Endothelial cell (in vitro differentiated cells): ENCODE measurements at places on chromosomes 7 and 10.

DNA sequence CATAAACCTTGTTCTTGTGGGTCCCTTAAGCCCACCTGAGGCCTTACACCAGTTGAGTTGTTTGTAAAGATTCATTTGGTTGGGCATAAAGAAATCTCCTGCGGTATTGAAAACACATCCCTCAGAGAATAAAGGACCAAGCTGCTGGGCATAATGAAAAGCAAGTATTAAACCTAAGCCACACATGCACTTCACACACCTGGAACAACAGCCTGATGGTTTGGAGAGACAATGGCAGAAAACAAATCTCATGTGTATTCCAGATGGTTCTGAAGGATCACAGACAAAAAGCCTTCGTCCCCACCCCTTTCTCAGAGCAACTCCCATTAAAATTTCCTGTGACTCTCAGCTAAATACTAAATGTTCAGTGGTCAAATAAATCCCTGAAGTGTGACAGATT, 44.2 kb downstream of the FEZF1 start:
- no peak for DNase-seq

GRCh38 chr10:18334116-18334867, 194.1 kb downstream of the CACNB2 start:
- DNase-seq = no peak

- no peak for DNase-seq
These were observed 22.2 kb downstream of the PARD3 start for GRCh38 chr10:34792881-34793280.

DNA sequence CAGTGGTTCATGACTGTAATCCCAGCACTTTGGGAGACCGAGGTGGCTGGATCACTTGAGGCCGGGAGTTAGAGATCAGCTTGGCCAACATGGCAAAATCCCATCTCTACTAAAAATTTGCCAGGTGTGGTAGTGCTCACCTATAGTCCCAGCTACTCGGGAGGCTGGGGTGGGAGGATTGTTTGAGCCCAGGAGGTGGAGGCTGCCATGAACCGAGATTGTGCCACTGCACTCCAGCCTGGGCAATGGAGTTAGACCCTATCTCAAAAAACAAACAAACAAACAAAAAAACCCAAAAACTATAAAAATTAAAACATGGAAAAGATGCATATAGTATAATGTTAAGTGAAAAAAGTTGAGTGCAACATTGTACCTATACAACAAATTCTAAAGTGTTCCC, 81.4 kb downstream of the AKR1D1 start:
- no peak for DNase-seq

DNA sequence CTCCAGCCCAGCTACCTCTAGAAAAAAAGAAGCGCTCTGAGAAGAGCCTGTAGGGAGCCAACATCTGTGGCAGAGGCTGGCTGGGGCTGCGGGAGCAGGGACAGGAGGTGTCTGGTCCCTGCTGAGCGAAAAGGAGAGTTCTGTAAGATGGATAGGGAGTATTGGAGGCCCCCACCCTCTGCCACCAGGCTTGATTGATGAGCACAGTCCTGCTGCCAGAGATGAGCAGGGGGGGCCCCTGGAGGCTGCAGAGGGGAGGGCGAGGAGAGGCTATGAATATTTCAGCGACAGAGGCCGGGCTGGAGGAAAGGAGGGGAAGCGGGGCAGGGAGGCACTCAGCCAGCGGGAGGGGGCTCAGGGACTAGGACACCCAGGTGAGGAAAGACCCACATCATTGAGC, 44.5 kb upstream of the HSPB1 start:
- no peak for DNase-seq

GRCh38 chr7:23067271-23067670, 38.3 kb upstream of the KLHL7 start:
- DNase-seq = no peak

- no peak for DNase-seq
These were observed 2.5 kb upstream of the P4HA1 start for GRCh38 chr10:73099141-73099540.

DNA sequence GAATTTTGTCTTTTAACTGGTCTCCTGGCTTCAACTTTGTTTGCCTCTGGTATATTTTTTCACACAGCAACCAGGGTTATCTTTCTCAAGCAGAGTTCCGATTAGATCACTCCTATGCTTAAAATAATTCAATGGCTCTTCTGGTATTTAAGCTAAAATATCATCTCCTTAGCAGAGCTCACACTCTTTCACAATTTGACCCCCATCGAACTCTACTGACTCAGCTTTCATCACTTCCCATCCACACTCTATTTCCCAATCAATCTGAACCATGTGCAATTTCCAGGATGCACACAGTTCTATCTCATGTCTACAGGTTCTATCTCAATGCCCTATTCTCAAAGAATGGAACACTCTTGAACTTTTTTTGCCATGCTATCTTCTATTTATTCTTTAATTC, 809.5 kb downstream of the GRID1 start:
- DNase-seq = no peak

DNA sequence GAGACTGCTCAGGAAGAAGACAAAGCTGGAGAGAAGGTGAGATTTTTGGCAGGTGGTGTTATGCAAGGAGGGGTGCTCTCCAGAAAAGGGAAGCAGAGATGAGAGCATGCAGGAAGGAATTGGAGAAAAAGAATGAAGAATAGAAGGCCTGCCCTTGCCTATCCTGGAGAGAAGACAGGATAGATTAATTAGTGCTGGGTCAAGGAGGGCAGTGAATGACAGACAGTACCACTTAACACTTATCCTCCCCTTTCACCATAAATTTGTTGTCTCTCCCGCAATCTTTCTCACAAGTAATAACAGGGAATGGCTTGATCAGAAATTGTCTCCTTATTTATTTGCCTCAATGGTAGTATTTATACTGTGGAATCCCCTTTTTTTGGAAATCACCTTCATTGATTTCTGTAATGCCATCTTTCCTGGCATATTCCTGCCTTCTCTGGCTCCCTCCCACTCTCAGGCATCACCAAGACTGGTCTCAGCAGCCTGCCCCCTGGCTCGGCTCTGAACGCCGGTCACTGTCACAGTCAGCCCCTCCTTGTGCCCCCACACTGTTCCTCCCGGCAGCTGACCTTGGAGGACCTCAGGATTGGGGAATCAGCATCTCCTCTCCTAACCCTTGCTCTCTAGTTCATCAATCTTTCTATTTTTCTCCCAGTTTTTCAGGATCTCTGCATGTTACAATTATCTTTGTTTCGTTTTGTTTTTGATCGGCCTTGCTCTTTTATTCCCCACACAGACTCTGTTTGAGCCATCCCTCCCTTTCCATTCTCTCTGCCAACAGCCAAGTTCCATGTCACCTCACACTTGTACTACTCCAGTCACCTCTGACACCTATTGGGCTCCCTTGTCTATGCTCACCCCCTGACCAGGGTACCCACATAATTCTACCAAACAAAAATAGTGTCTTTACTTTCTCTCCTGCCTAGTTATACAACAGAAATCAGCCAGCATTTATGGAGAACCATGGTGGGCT, 294.2 kb downstream of the PLXDC2 start:
- DNase-seq = no peak

- no peak for DNase-seq
These were observed 48.6 kb downstream of the CUL1 start for GRCh38 chr7:148747274-148747673.

DNA sequence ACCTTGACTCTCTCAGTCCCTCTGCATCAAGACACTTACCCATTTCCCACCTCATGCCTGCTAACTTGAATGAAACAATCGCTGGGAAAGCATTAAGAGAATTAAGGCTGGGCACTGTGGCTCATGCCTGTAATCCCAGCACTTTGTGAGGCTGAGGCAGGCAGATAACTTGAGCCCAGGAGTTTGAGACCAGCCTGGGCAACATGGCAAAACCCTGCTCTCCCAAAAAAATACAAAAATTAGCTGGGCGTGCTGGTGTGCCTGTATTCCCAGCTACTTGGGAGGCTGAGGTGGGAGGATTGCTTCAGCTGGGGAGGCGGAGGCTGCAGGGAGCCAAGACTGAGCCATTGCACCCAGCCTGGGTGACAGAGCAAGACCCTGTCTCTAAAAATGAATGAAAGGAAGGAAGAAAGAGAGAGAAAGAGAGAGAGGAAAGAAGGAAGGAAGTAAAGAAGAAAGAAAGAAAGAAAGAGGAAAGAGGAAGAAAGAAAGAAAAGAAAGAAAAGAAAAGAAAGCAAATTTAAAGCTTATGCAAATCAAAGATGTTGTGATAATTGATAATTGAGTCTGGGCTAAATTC, 646 bp downstream of the SERPINE1 start:
- DNase-seq = no peak

DNA sequence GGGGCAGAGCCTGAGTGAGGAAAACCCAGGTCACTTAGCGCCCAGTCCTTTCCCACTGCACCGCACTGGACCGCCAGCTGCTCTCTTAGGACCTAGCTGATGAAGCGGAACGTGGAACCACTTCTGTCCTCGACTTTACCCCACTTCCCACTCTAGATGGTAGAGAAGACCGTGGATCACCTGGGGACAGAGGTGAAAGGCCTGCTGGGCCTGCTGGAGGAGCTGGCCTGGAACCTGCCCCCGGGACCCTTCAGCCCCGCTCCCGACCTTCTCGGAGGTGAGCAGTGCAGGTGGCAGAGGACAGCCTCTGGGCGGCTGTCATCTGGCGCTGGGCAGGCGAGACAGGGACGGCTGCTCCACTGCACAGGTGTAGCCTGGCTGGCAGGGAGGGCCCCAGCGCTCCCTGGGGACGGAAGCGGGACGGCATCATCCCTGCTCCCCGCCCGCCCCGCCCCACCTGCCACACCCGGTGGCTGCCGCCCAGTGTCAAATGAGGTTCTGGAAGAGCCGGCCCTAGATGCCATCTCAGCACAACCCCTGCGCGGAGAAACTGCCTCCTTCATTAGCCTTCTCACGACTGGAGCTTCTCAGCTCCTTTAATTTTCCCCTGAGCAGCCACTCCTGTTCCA, 11.7 kb downstream of the PLAC9 start:
- DNase-seq = no peak

DNA sequence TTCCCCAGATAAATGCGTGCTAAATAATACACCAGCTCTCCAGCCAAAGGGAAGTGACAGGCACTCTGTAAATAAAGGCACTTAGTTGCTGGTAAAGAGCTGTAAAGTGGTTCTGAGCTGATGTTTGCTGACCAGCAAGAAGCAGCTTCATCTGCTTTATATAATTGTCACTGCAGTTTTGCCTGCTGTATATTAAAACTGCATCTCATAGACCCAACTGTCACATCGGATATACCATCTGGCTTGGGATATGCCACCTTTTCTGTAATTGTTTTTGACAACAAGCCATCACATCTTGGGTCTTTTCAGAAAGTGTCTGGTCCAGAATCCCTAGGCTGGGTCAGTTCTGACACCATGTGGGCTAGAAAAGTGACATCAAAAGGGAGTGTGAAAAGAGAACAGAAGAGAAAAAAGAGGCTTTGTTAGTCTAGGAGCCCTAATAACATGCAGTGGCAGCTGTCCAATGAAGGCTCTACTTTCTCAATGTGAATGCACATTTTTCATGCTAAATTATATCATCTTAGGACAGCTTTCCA, 697.6 kb downstream of the KCNMA1 start:
- no peak for DNase-seq

DNA sequence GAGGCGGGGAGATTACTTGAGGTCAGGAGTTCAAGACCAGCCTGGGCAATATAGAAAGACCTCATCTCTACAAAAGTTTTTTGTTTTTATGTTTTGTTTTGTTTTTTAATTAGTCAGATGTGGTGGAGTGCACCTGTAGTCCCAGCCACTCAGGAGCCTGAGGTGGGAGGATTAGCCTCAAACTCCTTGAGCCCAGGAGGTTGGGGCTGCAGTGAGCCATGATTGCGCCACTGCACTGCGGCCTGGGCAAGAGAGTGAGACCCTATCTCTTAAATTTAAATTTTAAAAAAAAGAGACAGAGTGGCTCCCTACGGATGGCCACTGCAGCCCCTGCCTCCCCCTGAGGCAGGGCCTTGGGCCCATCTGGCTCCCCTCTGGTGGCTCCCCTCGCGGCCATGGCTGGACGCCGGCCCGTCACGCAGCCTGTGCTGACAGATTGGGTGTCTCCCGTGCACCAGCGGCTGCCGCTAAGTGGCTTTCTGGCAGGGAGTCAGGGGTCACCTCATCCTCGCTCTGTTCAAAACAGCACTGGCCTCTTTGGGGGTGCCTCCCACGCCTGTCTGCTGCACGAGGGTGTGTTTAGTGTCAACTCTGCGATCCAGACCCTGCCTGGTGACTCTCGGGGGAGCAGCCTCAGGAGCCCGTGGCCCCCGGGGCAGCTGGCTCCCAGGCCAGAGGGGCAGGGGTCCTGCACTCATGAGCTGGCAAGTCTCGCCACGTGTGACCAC, 44.4 kb upstream of the ELN start:
- no peak for DNase-seq

DNA sequence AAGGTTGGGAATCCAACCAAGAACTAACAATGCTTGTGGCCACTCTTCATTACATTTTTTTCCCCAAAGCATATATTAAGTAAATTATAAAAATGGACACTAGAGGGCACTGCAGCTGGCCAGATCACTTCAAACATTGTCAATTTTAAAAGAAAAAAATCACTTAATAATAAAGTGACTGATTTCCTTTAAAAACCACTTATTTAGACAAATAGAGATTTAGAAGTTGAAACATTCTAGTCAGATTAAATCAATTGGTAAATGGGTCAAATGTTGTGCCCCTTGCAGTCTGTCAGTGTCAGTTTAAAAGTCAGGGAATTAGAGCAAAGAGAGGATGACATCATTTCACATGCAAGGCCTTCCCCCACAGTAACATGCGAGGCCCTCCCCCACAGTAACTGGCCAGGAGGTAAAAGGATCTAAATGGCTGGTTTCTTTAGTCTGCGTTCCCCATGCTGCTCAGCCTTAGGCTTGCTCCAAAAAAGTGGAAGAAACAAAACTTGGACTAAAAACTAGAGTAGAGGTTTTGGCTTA, 177.9 kb downstream of the SKAP2 start:
- peak; percentile 33 for DNase-seq

DNA sequence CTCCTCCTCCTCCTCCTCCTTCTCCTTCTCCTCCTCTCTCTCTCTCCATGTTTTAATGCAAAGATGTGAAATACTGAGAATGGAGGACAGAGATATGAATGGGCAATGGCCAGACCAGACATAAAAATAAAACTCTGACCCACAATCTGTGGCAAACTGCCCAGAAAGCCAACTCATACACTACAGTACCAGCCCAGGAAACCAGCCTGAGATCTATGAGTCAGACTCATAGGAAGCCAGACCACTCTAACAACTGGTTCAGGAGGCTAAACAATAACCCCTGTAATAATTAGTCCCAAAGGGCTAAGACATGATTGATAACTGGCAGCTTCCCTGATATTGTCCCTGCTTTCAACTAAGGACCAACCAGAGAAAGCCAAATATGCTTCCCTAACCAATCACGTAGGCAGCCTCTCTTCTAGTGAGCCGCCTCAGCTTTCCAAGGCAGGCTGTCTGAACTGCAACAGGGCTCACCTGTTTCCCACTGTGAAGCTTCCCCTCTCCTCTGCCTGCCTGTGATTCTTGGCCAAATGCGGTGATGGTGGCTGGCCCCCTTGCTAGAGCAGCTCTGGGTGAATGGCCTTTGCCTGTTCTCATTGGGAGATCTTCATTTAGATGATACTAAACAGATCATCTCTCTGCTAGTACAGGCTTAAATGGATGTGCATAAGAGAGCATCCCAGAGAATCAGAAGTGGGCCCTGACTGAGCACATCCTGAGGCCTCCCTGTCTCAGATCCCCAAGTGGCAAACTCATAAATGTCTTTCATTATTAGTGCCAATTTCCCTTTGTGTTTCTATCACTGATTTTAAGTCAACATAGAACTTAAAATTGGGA, 817.6 kb downstream of the TNS3 start:
- DNase-seq = no peak

- no peak for DNase-seq
These were observed 1.1 kb downstream of the JAKMIP3 start for GRCh38 chr10:132066812-132067211.
